ENCODE measurements at places on chromosomes 3 and 15.

DNA sequence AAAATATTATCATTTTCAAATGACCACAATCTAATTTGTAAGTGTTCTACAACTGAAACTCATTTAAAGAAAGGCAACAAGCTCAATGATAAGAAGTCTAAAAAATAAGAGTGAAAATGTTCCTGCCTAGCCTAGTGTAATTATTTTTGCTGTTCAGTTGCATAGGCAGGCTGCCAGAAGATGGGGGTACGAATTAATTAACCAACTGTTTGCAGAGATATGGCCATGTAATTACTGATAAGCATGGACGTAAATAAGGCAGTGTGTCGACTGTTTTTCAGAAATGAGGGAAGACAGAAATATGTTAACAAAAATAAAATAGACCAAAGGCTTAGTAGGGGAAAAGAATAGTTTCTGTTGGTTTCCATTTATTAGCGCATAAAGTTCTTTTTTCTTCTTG is 24.7 kb upstream of the SCAANT1 start:
- no peak for DNase-seq

DNA sequence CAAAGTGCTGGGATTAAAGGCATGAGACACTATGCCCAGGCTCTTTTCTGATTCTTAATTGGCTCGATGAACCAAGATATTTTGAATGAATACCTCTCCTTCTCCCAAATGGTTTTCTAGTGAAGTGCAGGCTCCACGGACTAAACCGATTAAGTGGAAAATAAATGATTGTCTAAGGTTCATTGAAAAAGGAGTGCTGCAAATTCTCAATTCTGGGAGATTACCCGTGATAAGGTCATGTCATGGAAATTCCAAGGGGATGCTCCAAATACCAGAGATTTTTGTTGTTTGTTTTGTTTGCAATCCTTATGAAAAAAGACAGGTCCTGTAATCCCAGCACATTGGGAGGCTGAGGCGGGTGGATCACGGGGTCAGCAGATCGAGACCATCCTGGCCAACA is 406.9 kb upstream of the TBL1XR1 start:
- DNase-seq: no peak

DNA sequence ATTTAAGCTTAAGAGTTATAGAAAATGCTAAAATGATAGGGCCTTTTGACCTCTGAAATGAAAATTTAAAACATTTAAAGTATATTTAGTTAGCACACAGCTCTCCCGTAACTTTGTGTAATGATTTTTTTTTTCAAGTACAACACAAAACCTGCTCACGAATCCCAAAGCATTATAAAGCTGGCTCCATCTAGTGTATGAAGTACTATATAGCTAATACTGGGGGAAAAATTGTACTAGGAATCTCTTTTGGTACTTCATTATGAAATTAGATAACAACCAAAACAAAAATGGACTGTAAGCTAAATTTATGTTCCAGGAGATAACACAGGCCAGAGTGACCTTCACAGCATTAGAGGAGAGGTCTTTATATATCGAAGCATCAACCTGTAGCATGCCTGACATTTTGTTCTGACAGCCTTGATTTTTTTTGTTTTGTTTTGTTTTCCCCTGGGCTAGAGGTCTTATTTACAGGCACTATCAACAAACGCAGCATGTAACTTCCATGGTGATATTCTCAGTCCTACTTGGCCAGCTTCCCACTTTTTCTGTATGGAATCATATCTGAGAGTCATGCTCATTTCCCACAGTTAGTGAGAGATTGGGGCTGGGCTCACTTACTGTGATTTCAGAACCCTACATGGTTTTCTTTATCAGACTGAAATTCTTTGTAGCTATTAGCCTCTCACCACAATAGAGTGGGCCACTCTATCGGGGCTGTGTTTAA is 116.3 kb downstream of the MITF start:
- DNase-seq: no peak

- no peak for DNase-seq
Measured at GRCh38 chr3:52134761-52135160, 19.5 kb downstream of the POC1A start.

GRCh38 chr15:51874751-51875644 is 45.5 kb downstream of the TMOD3 start:
- no peak for DNase-seq

DNA sequence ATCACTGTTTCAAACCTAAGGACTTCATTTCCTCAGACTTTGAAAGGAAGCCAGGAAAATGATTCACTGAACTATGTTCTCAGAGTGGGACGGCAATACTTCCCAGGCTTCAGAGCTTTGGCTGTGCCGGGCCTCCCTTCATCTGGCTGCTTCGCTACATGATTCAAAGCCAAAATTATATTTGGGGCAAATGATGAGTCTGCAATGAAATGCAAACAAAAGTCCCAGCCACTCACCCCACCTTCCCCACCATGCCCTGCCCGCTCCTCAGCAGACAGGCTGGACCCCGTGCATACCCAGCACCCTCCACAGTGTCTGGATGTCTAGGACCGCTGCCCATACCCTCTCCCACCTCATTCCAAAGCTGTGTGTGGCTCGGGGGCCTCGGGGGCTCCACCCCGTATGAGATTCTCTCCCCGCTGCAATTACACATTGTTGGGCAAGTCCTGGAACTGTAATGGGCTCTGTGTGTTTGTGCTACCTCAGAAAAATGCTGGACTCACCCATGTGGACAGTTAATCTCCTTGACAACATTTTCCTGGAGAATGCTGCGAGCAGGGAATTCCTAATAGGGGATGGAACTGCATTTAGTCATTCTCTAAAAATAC is 32.2 kb downstream of the ATP10A start:
- no peak for DNase-seq

DNA sequence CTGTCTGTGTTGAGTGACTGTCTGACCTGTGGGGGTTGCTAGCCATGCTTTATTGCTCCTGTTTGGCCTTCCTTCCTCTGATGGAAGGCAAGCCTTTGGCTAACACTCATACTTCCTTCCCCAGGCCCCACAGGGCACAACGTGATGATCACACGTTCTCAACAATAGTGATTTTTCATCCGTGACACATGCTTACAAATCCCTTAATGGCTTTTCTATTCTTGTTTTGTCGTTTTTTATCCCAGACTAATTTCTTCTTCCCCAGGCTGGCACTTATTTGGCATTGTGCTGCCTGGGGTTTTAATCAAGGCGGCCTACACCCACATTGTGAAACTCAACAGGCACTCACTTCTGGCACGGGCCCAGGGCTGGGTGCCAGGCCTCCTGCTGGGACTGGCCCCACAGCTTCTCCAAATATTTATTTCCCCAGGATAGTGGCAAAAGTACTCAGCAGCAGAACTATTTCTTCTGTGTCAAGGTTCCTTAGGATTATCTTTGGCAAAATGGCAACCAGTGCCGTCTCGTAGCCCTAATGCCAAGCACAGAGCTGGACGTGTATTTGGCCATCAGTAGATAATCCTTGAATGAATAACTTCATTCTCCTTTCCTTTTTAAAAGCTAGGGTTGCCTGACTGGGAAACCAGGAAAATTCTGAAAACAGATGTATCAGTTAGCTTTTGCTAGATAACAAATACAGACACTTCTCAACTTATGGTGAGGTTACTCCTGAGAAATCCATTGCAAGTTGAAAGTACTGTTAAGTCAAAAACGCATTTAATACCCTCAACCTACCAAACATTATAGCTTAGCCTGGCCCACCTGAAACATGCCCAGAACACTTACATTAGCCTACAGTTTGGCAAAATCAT is 30.6 kb downstream of the CMTM7 start:
- no peak for DNase-seq

DNA sequence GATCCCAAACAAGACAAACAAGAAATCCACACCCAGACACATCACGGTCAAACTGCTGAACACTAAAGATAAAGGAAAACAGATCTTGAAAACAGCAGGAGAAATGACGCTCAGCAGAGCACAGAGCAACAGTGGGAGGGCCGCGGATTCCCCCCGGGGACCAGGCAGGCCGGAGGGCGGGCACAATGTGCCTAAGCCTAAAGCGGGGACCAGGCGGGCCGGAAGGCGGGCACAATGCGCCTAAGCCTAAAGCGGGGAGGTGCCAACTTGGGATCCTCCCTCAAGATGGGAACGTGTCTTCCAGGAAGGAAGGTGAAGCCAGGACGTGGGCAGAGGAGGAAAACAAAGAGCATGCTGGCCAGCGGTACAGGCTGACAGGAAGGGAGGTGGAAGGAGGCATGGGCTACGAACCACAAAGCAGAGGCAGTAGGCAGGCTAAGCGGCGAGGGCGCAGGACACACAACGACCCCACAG is 31.1 kb downstream of the CYFIP1 start:
- no peak for DNase-seq

- DNase-seq: no peak
Measured at GRCh38 chr3:107662124-107662507, 139.4 kb downstream of the BBX start.

GRCh38 chr3:55622733-55623132 is 135.6 kb upstream of the WNT5A start:
- no peak for DNase-seq

GRCh38 chr15:79311901-79312553 is 1.1 kb downstream of the TMED3 start:
- DNase-seq: no peak

GRCh38 chr3:99933971-99934750 is 116.5 kb downstream of the CMSS1 start:
- DNase-seq: no peak

DNA sequence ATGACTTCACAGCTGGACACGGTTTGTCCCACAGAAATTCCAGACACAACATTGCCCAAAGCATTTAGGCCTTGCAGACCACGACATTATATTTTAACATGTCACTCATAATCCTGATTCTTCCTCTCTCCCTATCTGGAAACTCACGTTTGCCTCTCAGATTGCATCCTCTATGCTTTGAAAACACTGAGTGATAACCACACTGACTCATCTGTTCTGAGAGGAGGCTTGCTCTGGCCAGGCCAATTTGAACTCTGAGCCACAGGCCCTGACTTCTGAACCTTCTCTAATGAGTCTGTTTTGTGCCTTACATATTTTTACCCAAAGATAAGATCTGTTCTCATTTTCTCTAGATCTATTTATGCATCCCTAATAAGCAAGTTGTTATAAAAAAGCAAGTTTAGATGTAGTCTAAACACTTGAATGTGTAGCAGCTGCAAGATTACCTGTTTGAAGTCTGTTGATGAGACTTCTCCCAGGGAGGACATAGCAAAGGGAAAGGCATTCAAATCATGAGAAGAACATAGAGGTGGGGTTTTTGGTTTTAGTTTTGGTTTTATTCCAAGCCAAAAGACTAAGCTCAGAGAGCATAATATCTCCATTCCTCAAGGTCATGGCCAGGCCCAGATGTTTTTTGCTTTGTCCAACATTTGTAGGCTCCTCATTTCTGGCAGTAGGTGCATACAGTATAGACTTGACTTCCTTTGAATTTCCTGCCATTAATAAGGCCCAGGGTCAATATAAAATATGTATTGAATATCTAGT is 234.4 kb upstream of the LRTM1 start:
- no peak for DNase-seq

DNA sequence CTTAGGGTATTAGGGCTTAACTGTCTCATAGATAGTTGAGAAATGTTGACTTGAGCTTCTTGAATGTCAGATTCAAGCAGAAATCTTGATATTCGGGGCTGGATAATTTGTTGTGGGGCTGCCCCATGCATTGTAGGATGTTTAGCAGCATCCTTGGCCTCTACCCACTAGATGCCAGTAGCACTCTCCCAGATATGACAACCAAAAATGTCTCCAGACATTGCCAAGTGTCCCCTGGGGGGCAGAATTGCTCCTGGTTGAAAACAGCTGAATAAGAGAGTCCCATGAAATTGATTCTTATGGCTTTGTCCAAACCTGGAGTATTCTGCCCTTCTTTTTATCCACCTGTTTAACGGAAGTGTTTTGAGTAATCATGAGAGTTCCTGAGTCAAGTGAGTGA is 15.9 kb upstream of the LCMT2 start:
- no peak for DNase-seq

DNA sequence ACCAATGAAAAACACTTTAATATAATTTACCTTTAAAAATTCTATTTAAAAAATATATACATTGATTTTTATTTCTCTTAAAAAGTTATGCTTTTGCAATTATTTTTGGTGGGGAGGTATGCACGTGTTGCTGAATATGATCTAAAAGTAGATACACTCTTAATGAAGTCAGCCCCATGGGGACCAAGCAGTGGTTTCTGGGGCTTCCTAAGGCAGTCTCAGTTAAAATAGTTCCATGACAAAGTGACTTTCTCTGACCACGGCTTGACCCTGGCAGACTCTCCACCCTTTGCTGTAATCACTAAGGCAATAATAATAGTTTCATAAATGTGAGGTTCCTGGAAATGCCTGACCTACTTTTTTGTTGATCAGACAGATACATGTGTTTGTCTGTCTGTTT is 50.4 kb downstream of the CCR4 start:
- DNase-seq: no peak

DNA sequence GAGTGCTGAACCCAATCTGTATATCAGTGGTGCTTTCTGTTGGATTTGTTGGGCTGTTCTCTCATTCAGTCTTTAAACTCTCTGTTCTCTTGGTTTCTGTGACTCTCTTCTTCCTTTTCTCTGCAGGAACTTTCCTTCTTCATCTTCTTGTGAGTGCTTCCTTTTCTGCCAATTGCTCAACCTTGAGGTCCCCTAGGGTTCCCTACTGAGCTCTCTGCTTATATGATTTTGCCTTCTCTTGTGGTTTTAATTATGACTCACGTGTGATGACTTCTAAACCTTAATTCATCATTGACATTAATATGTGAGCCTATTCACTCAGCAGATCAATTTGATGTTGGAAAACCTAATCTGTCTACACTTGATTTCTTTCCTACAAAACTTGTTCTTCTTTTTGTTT is 39.4 kb downstream of the MOBP start:
- no peak for DNase-seq

GRCh38 chr3:134356411-134357040 is 17.7 kb downstream of the AMOTL2 start:
- DNase-seq: no peak
